Lower lobe of right lung (tissue), 2 donors: ENCODE measurements at places on chromosomes 3 and 15. TPM values are rescaled to one million over a fixed set of nuclear protein-coding genes. Genes with fewer than 3 reads are reported as not detected.

GRCh38 chr15:40031300-40031699 is 7.7 kb downstream of the SRP14 start:
- H3K27ac ChIP-seq = peak overlapping the region; percentile 37
- H3K27me3 ChIP-seq = no peaks in the 10 kb centered on the region
- peaks cover under 1% of the 10 kb centered on the region for H3K4me1 ChIP-seq
- peaks cover 98% of the 10 kb centered on the region for H3K36me3 ChIP-seq
- H3K4me3 ChIP-seq = no peak overlapping the region

DNA sequence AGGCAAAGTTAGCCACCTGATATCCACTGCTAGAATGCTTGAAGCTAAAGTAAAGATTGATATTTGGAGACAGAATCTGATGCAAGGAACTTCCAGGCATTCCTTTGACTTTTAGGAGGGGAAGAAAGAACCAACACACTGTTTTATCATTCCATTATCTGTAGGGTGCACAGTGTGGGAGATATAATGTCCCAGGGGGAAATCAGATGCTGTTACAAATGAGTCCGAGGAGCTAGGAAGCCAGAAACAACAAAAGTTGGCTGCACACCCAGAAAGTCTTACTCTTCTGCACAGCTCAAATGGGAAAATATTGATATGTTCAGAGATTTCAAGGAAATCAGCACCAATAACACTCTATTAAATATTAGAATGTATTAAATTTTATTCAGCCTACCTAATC is 113.6 kb upstream of the ROBO1 start:
- no peak overlapping the region for H3K27ac ChIP-seq
- no peaks in the 10 kb centered on the region for H3K36me3 ChIP-seq
- DNase-seq = no peak
- H3K4me1 ChIP-seq = no peaks in the 10 kb centered on the region
- H3K27me3 ChIP-seq = no peaks in the 10 kb centered on the region

- no peak overlapping the region for H3K27ac ChIP-seq
- no peaks in the 10 kb centered on the region for H3K27me3 ChIP-seq
- no peaks in the 10 kb centered on the region for H3K4me1 ChIP-seq
Measured at GRCh38 chr3:101902041-101902440, 52.7 kb downstream of the NFKBIZ start.

DNA sequence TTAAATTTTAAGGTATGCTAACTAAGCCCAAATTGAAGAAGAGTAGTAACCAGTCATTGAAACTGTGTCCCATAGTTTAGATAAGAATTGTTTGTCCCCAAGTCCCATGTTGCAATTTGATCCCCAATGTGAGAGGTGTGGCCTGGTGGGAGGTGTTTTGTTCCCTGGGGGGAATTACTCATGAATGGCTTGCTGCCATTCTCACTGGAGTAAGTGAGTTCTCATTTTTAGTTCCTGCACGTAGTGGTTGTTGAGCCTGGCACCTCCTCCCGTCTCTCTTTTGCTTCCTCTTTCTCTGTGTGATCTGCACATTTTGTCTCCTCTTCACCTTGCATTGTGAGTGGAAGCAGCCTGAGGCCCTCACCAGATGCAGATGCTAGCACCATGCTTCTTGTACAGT is 1271.0 kb downstream of the NSUN3 start:
- H3K4me3 ChIP-seq = no peak overlapping the region
- no peaks in the 10 kb centered on the region for H3K4me1 ChIP-seq
- DNase-seq = no peak
- no peak overlapping the region for H3K27ac ChIP-seq

DNA sequence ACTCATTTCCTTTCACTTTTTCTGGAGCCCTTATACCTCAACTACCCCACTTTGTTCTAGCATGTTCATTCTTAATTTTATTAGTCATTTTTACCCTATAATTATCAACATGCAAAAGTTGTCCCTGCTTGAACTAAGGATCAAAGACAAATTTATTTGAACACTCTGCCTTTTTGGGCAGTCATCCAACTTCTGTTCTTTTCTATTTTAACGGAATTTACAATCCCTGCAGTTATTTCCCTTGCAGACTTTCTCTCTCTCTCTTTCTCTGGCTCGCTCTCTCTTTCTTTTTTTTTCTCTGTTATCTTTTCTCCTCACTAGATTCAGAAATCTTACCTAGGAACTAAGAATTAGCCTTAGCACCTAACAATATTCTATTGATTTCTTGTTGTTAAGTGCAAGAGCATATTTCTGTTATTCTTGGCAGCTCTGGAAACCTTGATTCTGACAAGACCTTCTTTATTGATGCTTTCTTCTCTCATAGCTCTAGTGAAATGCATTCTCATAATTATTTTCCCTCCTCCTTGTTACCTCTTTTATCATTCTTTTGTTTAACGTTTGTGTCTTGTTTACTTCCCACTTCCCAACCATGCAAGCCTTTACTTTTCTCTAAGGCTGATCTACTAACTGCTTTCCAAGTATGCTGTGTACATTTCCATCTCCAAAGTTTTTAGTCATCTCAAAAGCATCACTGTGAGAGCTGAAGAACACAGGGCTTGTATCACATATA is 951.6 kb downstream of the DIPK2A start:
- H3K36me3 ChIP-seq = no peaks in the 10 kb centered on the region
- H3K27ac ChIP-seq = no peak overlapping the region
- H3K4me1 ChIP-seq = no peaks in the 10 kb centered on the region
- DNase-seq = no peak

- H3K4me1 ChIP-seq = no peaks in the 10 kb centered on the region
- H3K36me3 ChIP-seq = no peaks in the 10 kb centered on the region
- DNase-seq = no peak
- no peaks in the 10 kb centered on the region for H3K27me3 ChIP-seq
- H3K4me3 ChIP-seq = no peak overlapping the region
Measured at GRCh38 chr15:29438703-29439055, 169.1 kb upstream of the NSMCE3 start.

Gene SNTN
- total RNA-seq = 12.8 TPM

Gene FBLN2
- 40.8 TPM for total RNA-seq

Gene B3GALNT1
- 25.8 TPM for total RNA-seq

Gene GCSAM
- total RNA-seq = 1.5 TPM

Gene SLCO3A1
- total RNA-seq = 42.5 TPM

Gene TUBGCP5
- 12.9 TPM for total RNA-seq

Gene COLQ
- 2.0 TPM for total RNA-seq

Gene SH3GL3
- 2.6 TPM for total RNA-seq
